ENCODE measurements at places on chromosomes 12 and 14.

DNA sequence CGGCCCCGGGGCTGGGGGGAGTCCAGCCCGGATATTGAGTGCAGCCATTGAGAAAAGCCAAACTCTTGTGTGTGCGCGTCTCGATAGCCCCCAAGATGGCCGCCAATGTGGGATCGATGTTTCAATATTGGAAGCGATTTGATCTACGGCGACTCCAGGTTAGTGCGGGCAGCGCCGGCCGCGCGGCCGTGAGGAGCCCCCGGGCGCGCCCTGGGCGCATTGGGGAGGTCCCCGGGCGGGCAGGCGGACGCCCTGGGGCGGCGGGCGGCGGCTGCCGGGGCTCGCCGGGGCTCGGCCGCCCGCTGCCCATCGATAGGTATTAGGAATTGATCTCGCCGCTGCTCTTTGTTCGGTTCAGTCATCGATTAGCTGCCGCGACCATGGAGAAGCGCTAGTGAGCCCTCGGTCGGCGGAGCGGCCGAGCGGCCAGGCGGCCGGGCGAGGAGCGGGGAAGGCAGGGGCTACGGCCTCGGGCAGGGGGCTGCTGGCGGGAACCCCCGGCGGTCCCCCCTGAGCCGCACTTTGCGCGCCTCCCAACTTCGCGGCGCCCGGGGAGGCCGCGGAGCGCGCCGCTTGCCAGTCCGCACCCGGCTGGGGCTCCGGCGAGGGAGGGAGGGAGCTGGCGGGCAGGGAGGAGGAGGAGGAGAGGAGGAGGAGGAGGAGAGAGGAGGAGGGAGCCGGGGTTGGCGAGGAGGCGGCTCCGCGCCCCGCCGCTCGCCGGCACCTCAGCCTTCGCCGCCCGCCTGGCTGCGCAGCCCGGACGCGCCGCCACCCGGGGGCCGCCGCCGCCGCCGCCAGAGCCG is 113.9 kb upstream of the MYL2 start:
- no peak for DNase-seq

GRCh38 chr12:89899651-89900050 is 191.0 kb upstream of the ATP2B1 start:
- no peak for DNase-seq

DNA sequence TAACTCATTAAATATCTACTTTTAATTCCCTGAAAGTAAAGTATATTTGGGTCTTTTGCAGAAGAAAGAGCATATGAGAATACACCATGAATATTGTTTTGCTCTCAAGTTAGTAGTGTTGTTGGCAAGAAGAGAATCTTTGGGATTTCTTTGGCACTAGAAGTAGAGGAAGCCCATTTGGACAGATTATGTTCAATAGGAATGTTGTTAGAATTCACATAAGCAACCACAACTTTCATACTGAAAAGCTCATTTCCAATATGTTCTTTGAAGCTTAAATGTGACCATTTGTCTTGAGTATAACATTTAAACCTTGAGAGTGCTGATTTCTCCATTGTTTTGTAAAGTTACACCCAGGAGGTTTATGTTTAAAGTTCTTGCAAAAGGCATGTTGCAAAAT is 37.6 kb downstream of the PLEKHG7 start:
- no peak for DNase-seq

GRCh38 chr12:49094160-49094974 is at the start of gene DHH:
Gene DHH (minus strand): TSS chr12:49094801. CDS start chr12:49094512, 289 bp downstream.
- no peak for DNase-seq

DNA sequence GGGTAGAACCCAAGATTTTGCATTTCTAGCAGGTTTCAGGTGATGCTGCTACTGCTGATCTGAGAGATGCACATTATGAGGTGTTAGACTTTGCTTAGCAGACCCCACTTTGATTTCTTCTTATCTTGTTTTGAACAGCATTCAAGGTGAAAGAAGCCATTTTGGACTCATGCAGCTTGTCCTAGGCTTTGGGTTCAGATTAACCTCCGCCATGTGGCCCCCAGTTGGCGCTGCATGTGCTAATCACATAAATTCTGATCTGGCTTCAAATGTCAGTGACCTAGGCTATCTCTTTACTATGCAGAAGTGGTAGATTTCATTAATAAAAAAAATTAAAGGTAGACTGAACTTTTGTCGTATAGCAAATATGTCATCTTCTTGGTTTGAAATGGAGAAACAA is 89.8 kb upstream of the DYRK2 start:
- no peak for DNase-seq

DNA sequence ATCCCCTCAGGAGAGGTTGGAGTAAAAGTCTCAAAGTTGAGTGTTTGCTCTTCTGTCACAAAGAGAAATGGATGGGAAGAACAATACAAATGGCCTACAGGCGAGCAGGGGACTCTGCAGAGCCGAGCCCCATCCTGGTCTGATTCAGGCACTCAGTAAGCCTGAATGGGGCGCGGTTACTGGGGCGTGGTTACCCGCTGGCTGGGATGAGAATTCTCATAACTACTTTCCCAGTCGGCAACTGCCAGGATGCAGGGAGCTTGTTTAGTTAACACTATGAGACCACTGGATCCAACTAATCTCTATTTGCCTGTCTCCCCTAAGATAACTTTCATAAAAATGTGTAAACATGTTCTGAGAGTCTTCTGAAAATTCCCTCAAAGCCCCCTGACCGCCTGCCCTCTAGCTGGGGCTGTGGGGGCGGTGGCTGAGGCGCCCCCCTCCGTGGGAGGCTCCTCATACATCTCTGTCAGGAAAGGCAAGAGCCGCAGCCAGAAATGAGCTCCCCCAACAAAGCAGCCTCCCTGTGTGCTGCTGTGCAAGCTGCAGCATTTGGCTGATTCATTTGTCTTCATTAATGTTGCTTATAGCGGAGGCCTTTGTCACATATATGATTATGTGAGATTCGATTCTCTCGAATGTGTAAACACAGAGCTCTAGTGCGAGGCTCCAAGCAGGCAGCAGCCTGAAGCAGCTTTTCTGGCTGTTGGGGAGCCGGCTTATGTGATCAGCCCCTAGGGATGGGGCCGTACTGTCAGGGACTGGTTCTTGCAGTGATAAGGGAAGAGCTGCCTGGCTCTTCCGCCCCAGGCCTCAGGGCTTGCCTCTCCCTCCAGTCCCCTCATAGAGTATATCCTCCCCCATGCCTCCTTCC is 126.1 kb upstream of the ARHGAP5 start:
- DNase-seq: no peak

GRCh38 chr14:75734854-75735253 is 73.8 kb downstream of the TTLL5 start:
- DNase-seq: no peak

GRCh38 chr12:67714648-67715047 is 66.1 kb downstream of the DYRK2 start:
- no peak for DNase-seq

GRCh38 chr12:95608252-95609033 is 57.2 kb upstream of the USP44 start:
- no peak for DNase-seq

DNA sequence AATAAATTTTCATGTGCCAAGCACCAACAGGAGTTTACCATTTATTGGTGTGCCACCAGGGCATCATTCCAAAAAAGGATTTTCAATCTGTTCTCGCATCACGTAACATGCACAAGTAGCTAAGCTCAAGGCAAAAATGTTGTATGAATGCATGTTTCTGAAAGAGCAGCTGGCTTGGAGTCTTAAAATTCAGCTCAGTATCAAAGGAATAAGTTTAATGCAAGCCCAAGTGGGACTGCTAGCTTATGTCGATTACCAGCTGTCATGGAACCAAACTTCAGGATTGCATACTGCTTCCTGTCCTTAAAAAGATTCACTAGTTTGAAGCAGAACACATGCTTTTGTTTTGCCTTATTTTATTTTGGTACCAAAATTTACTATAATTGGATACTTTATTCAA is 437.0 kb downstream of the FSCB start:
- DNase-seq: no peak

- no peak for DNase-seq
These were observed 4.3 kb upstream of the APPL2 start for GRCh38 chr12:105240228-105240627.

DNA sequence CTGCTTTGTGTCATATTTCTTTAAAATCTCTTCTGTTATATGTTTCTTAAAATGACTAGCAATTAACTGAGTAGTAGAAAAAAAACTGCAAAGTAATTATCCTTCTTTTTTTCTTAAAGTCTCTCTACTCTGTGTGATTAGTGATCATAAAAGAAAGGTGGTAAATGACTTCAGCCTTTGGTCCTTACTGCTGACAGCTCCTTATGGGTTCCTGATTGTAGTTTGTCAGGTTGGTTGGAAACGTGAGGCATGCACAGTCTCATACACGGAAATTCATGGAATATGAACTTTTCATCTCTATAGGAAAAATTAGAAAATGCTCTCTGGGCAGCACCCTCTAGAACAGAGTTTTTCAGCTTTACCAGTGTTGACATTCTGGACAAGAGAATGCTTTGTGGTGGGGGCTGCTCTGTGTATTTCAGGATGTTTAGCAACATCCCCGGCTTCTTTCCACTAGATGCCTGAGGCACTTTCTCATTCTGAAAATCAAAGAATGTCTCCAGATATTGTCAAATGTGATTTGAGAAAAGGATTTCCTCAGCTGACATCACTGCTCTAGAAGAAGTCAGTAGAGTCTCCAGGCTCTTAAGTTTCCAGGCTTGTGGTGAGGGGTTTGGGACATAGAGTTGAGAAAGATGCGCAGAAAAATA is 121.0 kb downstream of the PIK3C2G start:
- DNase-seq: no peak

DNA sequence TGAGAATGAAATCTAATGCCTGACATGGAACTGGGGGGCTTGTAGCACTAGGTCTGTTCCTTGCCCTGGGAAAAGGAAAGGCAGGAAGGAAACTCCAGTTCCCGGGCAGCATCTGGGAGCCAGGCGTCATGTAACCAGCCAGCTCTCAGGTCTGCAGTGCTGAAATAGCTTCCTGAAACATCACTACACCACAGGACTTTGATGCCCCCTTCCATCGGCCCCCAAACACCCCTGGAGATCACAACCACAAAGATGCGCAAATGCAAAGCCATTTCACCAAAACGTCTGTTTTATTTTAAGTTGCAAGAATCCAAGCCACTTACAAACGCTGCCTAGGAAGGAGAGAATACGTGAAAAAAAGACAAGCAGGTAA is 40.9 kb downstream of the KCTD10 start:
- no peak for DNase-seq

GRCh38 chr12:162467-163307 is 51.3 kb downstream of the SLC6A12 start:
- DNase-seq: no peak

DNA sequence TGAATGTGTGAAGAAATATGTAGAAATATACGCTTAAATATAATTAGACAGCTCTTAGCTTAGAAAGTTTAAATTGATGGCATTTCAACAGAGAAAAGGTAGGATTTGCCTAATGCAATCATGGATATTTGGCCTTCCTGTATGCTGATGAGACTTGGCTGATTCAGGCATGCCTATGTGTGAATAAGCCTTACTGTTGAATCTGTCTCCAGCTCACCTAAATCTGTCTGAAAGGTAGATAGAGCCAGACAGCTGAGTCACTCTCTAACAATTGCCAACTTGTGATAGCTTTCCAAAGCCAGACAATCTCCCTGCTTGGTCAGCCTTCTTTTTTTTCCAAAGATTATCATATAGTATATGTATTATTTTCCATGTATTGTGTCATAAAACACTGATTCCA is 92.8 kb upstream of the FLRT2 start:
- no peak for DNase-seq

- DNase-seq: no peak
These were observed at the start of gene LTBP2 for GRCh38 chr14:74611650-74612349. Gene LTBP2 (minus strand): TSS chr14:74612237. CDS start chr14:74611944, 293 bp downstream.

- DNase-seq: no peak
These were observed 131.0 kb downstream of the PRICKLE1 start for GRCh38 chr12:42458575-42458974.

Data from esophagus squamous epithelium (tissue), 5 donors.